CD4-positive, alpha-beta T cell treated with Interleukin-17A for 1 hour (primary cell): ENCODE measurements at places on chromosomes 11 and 22.

- DNase-seq: no peak
These were observed 191.9 kb upstream of the DDI1 start for GRCh38 chr11:103844327-103845215.

DNA sequence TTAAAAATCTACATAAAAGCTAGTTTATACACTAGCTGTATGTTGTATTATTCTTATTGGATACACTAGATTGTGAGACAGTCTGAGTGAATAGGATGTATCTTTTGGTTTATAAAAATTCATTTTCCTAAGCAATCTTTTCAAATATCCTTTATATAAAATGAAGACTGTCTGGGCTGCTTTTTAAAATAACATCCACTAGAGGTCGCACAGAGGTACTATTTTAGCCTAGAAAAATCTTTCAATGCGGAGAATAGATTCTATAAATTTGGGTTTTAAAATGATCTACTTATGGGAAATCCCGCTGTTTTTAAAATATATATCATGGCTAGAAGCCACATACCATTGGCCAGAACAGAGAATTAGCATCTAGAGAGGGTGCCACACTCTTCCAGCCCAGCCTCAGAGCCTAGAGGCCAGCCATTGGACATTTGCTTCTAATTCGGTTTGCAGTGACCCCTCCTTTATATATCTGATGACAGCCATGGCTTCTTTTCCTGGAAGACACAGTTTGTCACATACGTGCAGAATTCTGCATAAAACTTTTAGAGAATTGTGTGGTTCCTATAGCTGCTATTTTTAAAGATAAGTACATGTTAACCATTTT lies 7.3 kb downstream of the C11orf97 start:
- DNase-seq: peak; percentile 49

GRCh38 chr11:70326365-70326811 lies 55.9 kb downstream of the PPFIA1 start:
- no peak for DNase-seq

DNA sequence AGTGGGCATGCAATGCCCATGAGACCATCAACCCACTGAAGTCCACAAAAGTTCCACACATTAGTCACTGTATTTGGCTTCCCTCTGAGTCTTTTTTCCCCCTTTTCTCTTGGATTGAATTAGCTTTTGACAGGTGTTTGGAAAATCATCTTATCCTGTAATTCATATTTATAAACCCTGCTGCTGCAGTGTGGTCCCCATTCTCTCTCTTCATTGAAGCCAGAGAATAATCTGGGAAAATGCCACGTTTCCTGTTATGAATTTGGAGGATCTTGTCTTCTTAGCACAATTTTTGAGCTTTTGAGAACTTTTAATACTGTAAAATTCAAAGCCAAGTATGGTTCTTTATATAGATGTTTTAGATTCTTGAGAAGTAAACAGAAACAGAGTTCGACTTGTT lies 84.8 kb downstream of the UVRAG start:
- DNase-seq: no peak

GRCh38 chr11:69159150-69159852 lies 3.6 kb downstream of the SMIM38 start:
- DNase-seq: no peak

GRCh38 chr11:43397251-43397650 lies 38.5 kb downstream of the TTC17 start:
- DNase-seq: no peak

DNA sequence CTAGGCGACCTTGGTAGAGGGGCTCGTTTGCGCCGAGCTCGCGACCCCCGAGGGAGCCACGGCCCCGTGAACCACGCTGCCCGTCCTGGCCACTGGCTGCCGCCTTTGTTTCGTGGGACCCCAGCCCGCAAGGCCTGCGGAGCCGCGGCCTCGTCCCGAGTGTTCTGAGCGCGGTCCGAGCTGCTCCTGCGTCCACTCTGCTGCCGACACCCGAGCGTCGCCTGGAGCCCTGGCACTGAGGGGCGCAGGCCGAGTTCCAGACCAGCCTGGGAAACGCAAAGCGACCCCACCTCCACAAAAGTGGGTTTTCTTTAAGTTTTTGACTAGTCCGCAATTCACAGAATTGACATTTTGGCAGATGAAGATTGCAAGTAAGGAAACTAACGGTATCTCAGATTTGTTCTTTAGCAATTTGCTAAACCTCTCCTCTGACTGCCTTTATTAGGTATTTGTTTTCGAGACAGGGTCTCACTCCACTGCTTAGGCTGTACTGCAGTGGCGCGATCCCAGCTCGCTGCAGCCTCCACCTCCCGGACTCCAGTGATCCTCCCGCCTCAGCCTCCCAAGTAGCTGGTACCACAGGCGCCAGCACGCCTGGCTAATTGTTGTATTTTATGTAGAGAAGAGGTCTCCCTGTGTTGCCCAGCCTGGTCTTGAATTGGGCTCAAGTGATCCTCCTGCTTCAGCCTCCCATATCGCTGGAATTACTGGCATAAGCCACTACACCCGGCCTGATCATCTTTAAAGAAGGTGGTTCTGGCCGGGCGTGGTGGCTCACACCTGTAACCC lies 879 bp upstream of the RNH1 start:
- no peak for DNase-seq

DNA sequence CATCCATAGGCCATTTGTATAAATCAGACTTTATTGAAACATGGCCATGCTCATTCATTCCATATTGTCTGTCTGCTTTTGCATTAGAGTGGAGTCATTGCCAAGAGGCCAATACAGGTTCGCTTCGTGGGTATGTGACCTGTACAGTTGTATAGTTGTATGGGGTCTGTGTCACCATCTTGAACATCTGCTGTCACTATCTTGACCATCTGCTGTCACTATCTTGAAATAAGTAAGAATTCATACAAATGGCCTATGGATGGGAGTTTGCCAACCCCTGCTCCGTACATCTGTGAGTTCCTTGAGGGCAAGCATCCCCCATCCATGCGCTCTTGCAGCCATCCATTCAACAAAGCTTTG lies 44.4 kb upstream of the ANO1 start:
- no peak for DNase-seq

GRCh38 chr11:67301313-67301921 lies 1.9 kb upstream of the SSH3 start:
- DNase-seq: no peak

GRCh38 chr22:33631777-33632176 lies 288.5 kb downstream of the LARGE1 start:
- no peak for DNase-seq

GRCh38 chr11:118742304-118742703 lies 48.7 kb downstream of the DDX6 start:
- no peak for DNase-seq

GRCh38 chr11:79237091-79237490 lies 203.7 kb downstream of the TENM4 start:
- no peak for DNase-seq

GRCh38 chr11:134055029-134055428 lies 13.8 kb upstream of the JAM3 start:
- no peak for DNase-seq
